Stimulated activated CD8-positive, alpha-beta memory T cell treated with anti-CD3 and anti-CD28 coated beads, Interleukin-15, amount 100 ng/mL, for 48 hours (primary cell): ENCODE measurements at places on chromosomes 4 and X.

DNA sequence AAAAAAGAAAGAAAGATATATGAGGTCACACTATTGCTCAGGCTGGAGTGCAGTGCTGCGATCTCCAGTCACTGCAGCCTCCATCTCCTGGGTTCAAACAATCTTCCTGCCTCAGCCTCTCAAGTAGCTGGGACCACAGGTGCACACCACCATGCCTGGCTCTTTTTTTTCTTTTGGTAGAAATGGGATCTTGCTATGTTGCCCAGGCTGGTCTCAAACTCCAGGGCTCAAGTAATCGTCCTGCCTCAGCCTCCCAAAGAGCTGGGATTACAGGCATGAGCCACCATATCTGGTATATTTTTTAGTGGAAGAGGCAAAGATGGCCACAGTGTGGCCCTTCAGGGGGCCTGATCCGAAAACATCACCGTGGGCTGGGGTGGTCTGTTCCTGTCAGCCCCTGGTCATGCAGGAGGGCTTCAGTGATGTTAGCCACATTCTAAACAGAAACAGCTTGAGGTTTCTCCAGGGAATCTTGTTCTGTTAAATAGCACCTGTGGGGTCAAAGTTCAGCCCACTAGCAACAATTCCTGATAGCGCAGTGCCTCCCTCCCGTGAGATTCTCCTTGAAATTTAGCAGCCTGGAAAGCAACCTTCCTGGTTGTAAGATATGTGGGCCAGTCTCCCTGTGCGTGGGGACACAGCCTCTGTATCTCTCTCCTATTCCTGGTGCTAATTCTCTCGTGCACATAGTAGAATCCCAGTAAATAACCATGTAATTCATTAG is 7.3 kb upstream of the DHRSX start:
- DNase-seq = no peak

GRCh38 chr4:98909646-98910401 is 19.1 kb downstream of the EIF4E start:
- no peak for DNase-seq

DNA sequence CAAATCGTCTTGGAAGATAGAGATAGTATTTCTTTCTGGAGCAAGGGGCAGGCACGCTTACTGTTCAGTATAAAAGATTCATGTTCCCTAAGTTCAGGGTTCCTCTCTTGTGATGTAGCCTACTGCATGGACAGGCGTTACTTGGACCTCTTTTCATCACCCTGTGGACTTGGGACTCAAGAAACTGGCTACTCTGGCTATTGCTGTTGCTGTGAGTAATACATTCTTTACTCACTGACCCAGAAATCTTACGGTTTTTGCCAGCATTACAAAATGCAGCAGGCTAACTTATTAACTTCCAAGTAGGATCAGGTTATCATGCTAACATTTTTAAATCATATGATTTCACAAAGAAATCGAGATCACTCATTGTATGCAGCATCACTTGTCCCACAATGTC is 12.8 kb upstream of the GUCY1B1 start:
- no peak for DNase-seq

GRCh38 chrX:120125444-120125843 is 9.7 kb upstream of the RHOXF1 start:
- DNase-seq = no peak

GRCh38 chrX:108439426-108439942 is at the start of gene COL4A5:
Gene COL4A5, plus strand, starts transcription at chrX:108439838. Its CDS starts 288 bp downstream, at chrX:108440126.
- no peak for DNase-seq

DNA sequence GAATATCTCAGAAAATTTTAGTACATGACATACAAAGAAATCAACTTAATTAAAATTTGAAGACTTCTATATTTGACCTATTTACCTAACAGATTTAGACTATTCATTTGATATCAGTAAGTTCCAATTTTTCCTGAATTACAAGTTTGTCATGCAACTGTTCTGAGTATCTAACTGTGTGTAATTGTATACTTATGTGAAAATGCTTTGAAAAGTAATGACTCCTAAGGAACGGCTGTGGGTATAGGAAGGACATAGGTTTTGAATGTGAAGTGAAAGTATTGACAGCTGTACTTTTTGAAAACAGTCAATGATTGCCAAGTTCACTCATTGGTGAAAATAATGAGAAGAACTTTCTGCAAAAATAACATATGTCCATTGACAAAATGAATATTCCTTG is 2.9 kb downstream of the GRIA2 start:
- no peak for DNase-seq

GRCh38 chr4:57632564-57632963 is 522.4 kb upstream of the IGFBP7 start:
- no peak for DNase-seq
